Activated T-helper 9 cell treated with anti-CD3 and anti-CD28 coated beads, Interleukin-2, amount 50 U/mL, for 16 hours (primary cell): ENCODE measurements at places on chromosomes 12 and 14.

- DNase-seq, result no peak
Measured at GRCh38 chr12:81176796-81177195, 98.9 kb downstream of the ACSS3 start.

- no peak for DNase-seq
Measured at GRCh38 chr12:18361433-18361832, 100.1 kb downstream of the PIK3C2G start.

DNA sequence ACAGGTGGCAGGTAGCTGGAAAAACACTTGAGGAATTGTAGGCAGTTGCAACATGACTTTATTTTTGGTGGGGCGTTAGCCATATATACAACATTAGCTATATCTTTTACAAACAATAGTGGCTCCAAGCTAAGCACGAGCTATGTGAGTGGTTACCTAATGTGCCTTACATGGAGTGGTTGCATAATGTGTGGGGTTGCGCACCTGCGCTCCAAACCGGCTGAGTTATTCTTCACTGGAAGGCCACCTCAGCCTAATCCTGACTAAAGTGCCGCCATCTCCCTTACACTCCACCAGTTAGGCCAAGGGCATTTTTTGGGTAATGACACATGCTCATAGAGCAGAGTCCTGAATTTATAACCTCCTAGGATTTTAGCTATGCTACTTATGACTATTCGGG lies 31.8 kb upstream of the G2E3 start:
- DNase-seq, result no peak

DNA sequence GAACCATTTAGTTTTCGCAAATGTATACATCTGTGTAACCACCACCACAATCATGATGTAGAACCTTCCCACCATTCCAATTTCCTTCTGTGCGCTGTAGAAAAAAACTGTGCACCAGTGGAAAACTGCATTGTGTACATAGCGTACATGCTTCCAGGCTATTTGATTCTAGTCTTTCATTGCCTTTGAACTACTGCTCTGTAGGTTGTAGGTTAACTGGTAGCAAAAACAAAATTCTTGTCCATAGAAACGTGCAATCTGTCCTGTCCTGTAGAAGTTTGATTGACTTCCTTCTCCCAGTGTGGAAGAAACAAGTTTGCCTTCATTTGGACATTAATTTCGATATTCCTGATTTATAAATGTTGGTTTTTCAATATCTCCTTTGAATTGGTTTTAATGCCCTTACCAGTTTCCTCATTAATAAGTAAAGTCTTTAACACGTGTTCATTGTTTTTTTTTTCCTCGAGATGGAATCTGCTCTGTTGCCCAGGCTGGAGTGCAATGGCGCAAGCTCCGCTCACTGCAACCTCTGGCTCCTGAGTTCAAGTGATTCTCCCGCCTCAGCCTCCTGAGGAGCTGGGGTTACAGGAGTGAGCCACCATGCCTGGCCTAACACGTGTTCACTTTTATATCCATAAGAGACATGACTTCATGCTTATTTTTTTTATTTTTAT lies 3.6 kb upstream of the ISM2 start:
- no peak for DNase-seq

GRCh38 chr14:32259368-32260013 lies 56.4 kb upstream of the RNU6-8 start:
- DNase-seq, result no peak

- no peak for DNase-seq
Measured at GRCh38 chr14:75162631-75163030, 13.8 kb downstream of the TMED10 start.

DNA sequence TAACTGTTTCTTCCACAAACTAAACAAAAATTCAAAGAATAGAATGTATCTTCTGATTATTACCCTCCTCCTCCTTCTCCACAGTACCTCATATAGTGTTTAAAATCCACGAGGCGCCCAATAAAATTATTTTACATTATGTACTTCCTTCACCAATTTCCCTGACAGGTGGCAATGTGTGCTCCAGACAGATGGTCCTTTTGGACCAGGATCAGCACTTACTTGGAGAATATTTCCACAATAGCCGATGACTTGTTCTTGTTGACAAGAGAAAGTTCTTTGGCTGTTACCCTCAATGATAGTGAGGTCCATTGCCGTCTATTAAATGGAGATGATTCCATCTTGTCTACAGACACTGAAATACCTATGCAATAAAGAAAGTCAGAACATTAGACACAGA lies 34.9 kb downstream of the LIMA1 start:
- DNase-seq, result no peak

- DNase-seq, result no peak
Measured at GRCh38 chr14:100660498-100660881, 66.2 kb upstream of the DLK1 start.

GRCh38 chr14:24179294-24179960 lies 7.5 kb downstream of the REC8 start:
- DNase-seq, result no peak

GRCh38 chr12:29149691-29150281 lies 708 bp downstream of the FAR2 start:
- no peak for DNase-seq

DNA sequence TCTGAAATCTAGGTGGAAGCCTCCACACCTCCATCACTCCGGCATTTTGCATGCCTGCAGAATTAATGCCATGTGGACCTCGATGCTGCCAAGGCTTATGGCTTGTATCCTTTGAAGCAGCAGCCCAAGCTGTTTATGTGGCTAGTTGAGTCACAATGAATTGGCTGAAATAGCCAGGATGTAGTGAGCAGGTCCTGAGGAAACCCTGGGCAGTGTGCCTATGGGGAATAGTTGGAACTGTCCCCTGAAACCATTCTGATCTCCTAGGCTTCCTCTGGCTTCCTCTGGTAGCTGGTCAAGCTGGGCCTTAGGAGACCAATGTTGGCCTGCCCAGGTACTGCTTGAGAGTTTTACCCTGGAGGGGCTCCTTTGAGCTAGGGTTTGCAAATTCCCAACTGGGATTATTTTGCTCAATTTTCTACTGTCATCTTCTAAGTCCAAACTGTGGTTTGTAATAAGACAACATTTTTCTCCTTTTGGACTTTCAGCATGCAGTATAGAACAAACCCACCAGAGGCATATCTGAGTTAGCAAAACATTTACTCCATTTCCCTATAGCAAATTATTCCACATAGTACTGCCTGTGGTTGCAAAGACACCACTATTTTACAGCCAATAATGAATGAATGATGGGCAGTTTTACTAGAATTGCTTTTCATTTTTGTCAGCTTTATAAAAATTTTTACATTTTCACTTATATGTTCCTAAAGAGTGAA lies 85.1 kb upstream of the AMIGO2 start:
- DNase-seq, result no peak

GRCh38 chr12:7171854-7172253 lies 17.6 kb upstream of the PEX5 start:
- no peak for DNase-seq

DNA sequence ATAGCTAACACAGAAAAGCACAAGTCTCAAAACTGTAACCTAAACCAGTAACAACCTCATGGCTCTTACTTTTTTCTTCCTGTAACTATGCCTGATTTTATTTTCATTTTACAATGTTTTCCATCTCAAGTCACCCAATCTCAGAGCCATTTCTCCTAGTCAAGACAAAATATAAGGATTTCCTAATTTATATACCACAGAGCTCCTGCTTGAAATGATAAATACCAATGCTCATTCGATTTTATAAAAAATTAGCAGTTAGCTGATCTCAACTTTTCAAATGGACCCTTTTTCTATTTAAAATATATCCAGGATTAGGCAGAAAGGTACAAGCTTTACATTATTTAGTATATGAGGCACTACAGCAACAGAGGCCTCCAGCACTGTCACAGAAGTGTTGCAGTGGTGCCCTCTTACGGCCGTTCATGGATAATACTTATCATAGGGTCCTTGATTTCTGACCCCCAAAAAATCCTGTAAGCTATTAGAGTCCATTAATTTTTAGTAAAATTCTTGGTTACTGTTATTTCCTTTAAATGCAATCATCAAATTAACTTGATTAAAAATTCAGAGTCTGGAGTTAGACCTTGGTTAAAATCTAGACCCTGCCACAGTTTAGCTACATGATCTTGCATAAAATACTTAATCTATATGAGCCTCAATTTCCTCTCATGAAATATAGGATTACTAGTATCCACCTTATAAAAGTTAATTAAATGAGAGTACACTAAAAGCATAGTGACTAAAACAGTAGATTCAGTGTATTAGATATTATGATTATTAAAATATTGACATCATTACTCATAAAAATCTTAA lies 68.3 kb downstream of the SEC23A start:
- DNase-seq, result no peak

- no peak for DNase-seq
Measured at GRCh38 chr12:16893426-16893825, 287.5 kb upstream of the LMO3 start.

DNA sequence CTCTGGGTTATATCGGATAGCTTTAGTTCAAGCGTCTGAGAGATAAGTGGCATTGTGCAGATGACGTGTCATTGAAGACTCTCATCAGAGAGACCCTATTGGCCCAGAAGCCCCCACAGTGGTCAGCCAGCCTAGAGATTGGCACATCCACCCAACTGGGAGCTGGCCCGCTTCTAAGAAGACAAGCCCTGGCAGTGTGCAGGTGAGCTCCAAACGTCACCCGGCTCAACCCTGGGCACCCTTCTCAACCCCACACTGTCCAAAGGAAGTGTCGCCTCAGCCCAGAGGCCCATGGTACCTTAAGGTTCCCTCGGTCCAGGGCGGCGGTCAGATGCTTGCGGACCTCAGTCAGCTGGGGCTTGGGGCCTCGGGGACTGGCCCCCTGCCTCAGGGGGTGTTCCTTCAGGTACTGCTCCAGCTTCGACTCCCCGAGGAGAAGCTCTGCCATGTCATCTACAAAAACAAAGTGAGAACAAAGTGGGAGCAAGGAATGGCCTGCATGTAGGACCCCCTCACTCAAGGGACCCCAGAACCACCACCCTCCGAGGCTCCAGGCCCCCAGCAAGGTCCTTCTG lies 30.3 kb downstream of the TTC7B start:
- DNase-seq, result no peak

DNA sequence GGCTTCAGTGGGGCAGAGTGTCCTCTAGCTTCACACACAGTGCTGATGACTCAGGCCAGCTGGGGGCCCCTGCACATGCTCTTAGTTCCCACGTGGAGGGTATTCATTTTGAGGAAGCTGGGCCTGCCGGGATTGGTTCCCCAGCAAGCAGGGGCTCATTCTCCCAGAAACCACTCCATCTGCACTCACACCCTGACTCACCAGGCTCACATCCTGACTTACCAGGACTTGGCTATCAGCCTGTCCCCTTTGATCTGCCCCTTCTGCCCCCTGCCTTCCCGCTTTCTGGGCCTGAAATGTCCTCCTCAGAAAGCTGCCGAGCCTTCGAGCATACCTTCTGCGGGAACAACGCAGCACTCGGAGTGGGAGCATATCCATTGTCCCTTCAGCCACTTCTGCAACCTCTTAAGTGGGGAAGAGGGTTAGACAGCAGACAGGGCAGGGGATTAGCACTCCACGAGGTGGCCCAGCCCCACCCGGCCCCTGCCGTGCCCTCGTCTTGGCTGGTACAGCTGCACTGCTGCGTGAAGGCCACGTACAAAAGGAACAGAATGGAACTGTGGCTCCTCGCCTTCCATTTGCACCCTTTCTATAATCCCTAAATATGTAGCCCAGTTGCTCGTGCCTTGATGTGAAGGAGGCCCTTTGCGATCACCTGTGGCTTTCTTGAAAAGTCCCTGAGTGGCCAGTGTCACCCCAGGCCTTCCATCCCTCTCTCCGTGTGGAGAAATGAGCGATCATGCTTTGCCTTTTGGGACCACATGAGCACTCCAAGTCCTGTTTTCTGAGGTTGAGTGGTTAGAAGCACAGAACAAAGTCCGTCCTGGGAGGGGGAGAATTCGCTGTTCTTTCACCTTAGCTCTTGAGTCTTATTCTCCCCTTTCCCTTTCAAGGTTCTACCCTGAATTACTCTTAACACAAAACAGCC lies 26.1 kb downstream of the TPCN1 start:
- no peak for DNase-seq

- DNase-seq, result no peak
Measured at GRCh38 chr14:39562175-39562574, 129.9 kb upstream of the FBXO33 start.

GRCh38 chr14:75254901-75255584 lies 23.6 kb upstream of the FOS start:
- DNase-seq, result no peak

DNA sequence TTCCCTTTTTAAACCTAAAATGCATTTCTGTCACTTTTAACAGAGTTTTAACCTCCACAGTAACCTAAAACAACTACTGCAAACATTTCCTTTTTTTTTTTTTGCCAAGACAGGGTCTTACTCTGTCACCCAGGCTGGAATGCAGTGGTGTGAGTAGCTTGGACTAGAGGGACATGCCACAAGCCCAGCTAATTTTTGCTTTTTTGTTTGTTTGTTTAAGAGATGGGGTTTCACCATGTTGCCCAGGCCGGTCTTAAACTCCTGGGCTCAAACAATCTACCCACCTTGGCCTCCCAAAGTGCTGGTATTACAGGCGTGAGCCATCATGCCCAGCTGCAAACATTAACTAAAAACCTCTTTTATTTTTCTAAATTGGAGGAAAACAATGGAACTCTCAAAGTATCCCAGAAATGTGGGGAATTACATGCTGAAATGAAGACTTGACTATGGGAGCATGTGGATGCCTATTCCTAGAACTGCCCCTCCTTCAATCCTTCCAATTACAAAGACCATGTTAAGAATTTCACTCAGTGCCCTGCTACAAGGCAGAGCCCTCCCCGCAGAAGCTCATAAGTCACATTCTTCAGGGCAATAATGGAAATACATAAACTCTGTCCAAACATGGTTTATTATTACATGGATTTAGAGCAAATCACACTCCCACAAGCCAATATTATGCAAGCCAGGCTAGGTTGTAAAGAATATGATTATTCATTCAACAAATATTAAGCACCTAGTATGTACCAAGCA lies 66.9 kb downstream of the C12orf56 start:
- no peak for DNase-seq

GRCh38 chr12:8143261-8143660 lies 13.6 kb upstream of the ZNF705A start:
- DNase-seq, result no peak

GRCh38 chr12:122517877-122518276 lies 8.9 kb downstream of the RSRC2 start:
- no peak for DNase-seq

- no peak for DNase-seq
Measured at GRCh38 chr12:89166525-89166934, 185.8 kb downstream of the DUSP6 start.

GRCh38 chr14:78403278-78403815 lies 233.2 kb downstream of the NRXN3 start:
- DNase-seq, result no peak

DNA sequence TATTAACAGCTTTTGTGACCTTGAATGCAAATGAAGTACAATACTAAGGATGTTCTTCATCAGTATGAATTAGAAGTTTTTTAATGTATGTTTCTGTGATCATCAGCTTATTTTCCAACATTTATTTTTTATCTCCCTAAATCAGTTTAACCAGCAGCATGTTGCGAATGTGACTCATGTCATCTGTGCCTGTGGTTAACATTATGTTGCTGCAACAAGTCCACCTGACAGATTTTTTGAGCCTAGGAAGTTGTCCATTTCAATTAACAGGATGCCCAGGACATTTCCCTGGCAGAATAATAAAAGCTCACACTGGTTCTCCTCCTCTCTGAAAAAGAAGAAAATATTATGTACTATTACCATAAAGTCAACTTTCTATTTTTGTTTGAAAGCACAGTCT lies 155.5 kb downstream of the SYT1 start:
- DNase-seq, result no peak

GRCh38 chr12:48977290-48978281 lies 536 bp upstream of the WNT1 start:
- peak; percentile 81 for DNase-seq
